Common myeloid progenitor, CD34-positive (primary cell): ENCODE measurements at places on chromosomes 11 and 22.

DNA sequence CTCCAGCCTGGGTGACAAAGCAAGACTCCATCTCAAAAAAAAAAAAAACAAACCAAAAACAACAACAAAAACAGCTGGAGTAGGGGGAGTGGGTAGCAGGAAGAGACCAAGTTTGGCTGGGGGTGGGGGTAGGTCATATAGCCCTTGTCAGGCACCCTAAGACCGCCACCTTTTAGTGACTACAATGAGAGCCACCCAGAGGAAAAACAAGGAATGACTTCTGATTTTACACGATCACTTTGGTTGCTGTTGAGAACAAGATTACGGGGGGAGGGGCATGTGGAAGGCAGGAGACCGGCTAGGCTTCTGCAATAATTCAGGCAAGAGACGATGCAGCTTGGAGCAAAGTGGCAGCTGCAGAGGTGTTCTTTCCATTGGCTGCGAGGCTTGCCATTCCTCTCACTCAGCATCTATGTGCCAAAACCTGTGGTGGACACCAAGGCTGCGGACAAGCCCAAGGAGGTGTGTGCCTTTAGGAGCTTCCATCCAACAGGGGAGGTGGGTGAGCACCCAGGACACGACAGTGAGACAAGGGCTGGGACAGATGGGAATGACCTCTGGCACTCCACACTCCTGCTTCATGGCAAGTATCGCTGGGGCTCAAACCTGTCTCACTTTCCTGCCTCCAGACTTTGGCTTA is 1.7 kb downstream of the RPS19BP1 start:
- DNase-seq = peak; percentile 77

DNA sequence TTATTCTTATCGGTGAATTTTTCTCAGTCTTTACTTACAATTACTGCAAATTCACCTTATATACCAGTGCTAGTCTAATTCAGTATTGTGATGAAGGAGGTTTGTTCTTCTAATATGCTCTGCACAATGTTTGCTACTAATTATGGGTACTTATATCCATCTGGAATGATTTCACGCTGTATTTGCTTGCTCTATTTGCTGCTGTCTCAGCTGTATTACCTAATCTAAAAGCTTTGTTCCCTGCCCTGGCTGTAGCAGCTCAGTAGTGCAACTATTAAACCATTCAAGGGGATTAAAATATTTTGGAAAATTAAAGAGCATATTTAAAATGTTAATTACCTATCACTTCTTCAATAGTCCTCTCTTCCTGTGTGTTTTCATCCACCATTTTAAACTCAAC is 375.3 kb downstream of the LUZP2 start:
- DNase-seq = no peak

GRCh38 chr22:32781695-32782094 is 19.8 kb upstream of the TIMP3 start:
- no peak for DNase-seq

GRCh38 chr11:117337076-117337475 is 9.4 kb downstream of the CEP164 start:
- DNase-seq = no peak

DNA sequence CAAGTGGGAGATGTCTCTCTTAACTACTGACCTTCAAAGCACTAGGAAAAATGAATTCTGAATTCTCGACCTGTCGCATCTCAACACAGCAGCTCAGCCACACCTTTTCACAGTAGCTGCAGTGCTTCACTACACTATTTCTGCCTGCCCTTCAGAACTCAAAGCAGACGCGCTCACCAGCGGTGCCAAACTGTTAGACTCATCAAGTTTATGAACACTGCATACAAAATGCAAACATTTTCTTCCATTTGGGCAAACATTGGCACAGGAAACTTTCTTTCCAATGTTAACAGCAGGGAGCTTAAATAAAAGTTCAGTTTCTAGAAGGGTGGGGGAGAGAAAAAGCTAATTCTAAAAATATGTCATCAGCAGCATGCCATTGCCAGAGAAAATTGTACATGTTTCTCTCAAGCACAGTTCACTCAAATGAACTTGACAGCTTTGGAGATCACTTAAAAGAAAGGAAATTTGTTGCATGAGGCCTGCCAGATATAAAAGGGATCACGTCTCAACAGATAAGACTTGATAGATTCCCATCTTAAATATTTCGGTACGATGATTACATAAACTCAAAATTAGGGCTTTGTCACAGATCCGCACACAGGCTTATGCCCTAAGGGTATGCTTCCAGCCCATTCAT is 82.7 kb downstream of the CADM1 start:
- DNase-seq = no peak

DNA sequence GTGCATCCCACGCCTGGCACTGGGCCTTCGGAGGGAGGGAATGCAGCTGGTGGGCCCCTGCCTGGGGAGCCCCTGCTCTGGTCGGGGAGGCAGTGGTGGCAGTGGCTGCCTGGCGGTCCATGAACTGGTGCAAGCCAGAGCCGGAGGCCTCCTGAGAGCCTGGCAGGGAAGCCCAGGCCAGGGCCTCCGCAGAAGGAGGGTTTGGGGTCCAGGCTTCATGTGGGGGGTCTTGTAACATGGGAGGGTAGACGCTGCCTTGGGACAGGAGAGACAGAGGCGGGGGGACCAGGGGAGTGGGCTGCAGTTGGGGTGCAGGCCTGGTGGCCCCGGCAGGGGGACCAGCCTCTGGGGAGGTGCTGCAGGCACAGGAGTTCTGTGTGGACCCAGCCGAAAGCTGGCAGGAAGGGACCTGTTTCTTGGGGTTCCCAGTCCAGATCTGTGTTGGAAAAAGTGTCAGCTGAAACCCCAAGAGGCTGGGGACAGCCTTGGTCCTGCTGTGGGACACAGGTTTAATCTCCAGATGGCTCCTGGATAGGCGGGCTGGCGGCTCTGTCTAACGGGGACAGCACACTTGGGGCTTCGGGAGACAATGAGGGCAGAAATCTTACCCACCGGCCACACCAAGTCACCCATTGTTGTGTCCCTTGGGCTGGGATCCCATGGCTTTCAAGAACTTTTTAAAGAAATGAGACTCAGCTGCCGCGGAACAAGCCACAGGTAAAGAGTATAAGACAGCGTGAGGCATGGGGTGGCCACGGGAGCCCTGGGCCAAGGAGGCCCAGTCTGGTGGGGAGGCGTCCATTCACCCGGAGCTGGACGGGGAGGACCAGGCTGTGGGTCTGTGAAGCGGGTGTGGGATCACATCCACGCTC is 73.5 kb downstream of the KCNQ1 start:
- DNase-seq = no peak

- no peak for DNase-seq
Measured at GRCh38 chr11:93480256-93480655, 62.9 kb downstream of the SMCO4 start.

DNA sequence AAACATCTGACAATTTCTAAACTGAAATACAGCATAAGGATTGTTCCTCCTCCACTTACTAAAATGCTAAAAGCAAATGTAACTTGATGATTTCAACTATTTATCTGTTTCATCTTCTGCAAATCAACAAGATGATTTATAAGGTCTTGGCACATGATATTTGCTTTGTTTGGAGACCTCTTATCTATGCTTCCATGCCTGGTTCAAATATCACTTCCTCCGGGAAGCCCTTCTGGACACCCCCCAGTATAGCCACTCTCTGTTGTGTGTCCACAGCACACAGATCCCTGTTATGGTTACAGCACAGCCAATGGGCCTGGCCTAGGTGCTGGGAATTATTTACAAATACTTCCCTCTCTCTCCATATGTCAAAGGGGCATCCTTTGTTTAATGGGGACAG is 114.8 kb downstream of the C11orf58 start:
- no peak for DNase-seq

DNA sequence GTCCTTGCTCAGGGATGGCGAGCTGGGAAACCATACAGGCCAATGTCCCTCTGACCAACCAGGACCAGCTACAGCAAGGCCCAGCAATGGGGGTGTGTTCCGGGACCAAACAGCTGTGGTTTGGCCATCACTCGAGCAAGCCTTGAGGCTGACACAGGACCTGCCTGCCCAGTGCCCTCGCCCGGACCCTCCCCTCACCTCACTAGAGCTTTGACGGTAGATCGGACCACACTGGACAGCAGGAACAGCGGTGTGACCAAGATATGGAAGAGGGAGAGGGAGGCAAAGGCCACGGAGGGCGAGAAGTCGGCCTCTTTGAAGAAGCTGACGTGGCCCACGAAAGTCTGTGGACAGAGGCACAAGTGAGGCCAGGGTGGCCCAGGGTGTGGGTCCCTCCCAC is 42.2 kb upstream of the KCNJ11 start:
- DNase-seq = no peak

DNA sequence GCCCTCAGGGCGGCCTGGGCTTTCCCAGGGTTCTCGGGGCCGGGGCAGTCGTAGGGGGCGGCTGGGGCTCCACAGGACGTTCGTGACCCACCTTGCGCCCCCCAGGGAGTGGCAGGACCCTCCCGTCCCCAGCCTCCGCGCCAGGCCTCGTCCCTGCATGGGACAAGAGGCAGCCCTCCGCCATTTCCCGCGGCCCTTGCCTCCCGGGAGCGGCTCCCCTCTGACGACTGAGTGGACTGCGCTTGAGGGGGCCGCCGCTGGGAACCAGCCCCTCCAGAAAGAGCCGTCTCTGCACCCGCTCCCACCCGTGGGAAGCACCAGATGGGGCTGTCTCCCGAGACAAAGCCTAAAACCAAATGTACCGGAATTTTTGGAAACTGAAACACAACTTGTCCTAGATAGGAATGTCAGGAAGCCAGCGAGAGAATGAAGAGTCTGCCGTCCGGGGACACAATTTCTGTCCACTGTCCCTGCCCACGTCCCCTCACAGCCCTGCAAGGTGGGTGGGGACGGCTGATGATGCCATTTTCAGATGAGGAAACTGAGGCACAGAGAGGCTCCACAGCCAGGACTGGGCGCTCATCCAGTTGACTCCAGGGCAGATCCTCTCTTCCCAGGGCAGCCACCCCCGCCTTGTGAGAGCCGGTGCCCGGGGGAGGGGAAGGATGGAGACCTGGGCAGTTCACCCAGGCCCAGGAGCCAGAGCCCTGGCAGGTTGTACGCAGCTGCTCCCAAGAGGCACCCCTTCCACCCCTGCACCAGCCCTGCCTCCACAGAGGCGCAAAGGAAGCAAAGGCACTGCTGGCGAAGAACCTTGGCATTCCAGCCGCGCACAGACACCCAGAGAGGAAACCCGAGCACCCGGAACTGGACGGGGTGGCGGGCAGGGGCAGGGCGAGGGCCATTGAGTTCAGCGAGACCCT is 18.1 kb upstream of the PICK1 start:
- DNase-seq = no peak

DNA sequence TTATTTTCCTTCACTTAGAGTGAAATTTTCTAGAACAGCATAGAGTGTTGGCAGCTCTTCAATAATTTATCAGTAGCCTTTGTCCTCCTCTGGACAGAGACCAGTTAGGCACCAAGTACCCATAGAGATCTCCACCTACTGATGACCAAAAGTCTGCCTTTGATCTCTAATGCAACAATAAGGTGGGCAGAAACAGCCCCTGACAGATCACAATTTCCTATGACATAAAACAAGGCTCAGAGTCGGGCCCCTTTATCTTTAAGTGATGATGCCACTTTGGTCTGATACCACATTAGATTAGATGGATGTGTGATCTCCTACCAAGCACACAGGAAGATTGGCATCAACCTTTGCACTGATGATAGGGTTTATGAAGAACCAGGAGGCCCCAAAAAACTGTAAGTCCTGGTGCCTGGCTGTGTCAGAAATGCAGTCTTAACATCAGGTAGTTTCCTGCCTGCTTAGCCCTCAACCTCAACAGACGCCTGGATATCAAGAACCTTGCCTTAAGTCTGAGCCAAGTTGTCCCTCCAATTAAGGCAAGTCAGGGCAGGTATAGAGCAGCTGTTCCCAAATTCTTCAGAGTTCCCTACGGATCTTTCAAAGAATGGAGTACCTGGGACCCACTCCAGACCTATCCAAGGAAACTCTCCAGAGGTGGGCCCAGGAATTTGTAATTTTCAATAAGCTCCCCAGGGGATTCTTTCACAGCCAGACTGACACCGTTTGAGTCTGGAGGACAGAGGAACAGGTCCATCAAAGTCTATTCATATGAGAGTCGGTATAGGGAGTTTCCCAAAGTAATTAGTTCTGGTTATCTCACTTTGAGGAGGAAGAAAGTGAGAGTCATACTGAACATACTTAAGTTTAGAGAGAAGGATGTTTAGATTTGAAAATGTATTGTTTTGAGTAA is 30.6 kb upstream of the TMPRSS4 start:
- DNase-seq = peak; percentile 29

DNA sequence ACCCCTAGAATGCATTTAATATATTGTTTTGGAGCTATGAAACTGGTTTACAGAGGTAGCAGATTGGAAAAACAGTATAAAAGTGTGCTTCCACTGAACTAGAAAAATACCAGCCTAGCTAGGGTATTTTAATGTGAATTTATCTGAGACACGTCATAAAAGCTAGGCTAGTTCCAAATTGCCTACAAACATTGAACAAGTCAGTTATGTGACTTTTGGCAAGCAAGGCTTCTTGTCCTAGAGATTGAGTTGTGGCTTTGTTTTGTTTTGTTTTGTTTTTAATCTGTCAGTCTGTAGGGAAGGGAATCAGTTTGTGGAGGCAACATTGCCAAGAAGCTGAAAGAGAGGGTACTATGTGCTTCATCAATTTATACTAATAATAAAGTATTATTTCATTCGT is 24.2 kb downstream of the RTN3 start:
- DNase-seq = no peak

- DNase-seq = no peak
Measured at GRCh38 chr11:81870815-81871214, 862.8 kb downstream of the FAM181B start.

DNA sequence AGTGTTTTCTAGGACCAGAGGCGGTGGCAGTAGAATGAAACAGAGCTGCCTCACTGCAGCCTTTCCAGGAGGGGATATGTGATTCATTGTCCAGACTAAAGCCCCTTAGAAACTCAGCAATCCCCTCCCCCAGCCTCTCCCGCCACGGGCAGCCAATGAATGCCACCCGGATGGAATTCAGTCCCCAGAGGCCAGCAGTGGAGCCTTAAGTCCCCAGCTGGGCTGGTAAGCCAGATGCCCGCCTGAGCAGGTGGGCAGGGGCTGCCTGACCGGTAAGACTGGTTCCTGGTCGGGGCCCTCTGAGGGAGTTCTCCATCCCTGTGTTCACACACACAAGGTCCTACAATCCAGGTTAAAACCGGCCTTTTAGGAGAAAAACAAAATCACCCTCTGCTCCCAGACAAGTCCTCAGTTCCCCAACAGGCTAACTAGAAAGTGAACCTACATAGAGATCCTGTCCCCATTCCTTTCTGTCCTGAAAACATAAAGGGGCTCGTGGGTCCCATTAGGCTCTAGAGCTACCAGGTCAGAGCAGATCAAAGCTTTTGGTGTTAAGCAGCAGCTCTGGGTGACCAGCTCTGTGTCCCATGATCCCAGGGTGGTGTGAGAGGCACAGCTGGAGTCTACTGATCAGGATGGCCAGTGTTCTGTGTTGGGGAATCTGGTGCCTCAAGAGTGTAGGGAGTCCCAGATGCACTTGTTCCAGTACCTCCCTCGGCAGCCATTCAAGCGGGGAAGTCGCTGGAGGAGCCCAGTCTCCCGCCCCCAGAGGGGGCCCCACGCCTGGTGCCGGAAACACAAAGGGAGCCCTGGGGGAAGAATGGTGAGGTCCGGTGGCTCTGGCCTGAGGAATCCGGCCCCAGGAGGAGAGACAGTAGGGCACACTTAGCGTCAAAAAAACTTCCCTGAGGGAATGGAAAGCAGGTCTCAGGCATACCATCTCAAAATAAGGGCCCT is 2.6 kb downstream of the PATZ1 start:
- DNase-seq = no peak
